Hematopoietic multipotent progenitor cell treated with erythropoietin and hydrocortisone succinate and interleukin-3 and kit ligand, for 17 days (in vitro differentiated cells): ENCODE measurements at places on chromosomes 16 and 17.

DNA sequence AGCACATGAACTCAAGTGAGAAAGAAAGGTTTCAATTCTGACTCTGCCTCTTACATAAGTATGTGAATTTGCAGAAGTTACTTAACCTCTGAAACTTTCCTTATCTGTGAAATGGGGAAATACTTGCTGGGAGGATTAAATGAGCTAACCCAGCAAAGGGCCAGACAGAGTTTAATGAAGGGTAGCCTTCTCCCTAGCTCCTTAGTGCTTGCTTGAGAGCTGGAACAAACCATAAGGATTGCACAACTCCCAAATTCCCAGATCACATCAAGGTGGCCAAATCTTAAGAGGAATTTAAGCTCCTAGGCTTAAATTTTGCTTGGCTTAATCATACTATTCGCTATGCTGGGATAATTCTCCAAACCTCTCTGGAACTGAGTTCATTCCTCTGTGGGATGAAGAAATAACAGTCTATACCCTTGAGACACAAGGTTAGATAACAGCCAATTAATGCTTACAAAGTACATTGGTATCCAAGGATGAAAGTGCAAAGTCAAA is 11.8 kb upstream of the WSB1 start:
- no peak for DNase-seq

DNA sequence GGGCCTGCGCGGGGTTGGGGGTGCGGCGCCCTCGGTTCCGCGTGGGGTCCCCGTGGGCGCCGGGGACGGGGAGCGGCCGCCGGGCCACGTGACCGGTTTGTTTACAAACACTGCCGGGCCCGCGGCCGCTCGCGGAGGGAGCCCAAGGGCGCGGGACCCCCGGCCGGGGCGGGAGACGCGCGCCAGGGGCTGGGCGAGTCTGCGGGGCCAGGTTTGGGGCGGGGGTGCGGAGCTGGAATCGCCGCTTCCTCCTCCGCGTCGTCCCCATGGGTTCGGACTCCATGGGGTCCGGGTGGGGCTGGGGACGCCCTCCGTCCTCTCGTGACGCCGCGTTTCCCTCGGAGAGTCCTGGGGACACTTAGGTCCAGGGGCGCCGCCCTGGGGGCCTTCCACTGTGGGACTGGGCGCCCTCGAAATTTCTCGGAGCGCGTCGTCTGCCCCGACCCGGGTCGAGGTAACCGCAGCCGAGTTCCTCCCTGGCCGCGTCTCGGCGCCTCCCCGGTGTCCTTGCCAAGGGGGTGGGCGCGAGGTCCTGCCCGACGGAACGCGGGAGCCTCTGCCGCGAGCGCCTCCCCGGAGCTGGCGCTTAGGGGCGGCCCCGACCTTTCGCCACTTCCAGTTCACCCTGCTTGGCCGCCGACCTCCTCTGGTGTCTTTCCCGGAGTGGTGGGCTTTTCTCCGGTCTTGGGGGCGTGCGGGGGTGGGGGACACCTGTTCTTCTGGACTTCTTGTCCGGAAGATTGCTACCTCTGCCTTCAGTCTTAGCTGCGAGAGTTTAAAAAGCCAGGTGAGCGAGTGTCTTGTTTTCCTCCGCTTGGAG is 684 bp downstream of the YPEL2 start:
- no peak for DNase-seq

GRCh38 chr16:79540825-79541595 is 59.5 kb downstream of the MAF start:
- DNase-seq, result no peak

DNA sequence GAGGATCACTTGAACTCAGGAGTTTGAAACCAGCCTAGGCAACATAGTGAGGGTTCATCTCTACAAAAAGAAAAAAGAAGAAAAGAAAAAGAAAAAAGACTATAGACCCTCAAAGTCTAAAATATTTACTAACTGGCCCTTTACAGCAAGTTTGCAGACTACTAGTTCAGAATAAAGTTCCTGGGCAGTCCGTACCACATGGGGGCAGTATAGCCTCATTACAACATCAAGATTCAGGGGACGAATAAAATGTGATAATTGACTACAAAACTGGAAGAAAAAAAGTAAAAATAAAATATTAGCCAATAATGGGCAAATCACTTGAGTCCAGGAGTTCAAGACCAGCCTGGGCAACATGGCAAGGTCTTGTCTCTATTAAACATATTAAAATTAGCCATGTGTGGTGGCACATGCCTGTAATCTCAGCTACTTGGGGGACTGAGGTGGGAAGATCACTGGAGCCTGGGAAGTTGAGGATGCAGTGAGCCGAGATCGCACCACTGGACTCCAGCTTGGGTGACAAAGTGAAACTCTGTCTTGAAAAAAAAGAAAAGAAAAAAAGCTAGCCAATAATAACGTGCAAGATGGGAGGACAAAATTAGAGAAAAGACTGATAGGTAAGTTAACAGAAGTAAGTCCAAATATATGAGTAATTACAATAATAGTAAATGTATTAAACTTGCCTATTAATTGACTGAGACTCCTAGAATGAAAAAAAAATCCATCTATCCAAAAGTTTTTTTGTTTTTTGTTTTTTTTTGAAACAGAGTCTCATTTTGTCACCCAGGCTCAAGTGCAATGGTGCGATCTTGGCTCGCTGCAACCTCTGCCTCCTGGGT is 129.4 kb upstream of the SEC14L1 start:
- peak; percentile 60 for DNase-seq

GRCh38 chr17:8125947-8126490 is 2.1 kb upstream of the HES7 start:
- DNase-seq, result no peak

- DNase-seq, result no peak
These were observed 22.5 kb downstream of the XPO6 start for GRCh38 chr16:28189245-28189644.

DNA sequence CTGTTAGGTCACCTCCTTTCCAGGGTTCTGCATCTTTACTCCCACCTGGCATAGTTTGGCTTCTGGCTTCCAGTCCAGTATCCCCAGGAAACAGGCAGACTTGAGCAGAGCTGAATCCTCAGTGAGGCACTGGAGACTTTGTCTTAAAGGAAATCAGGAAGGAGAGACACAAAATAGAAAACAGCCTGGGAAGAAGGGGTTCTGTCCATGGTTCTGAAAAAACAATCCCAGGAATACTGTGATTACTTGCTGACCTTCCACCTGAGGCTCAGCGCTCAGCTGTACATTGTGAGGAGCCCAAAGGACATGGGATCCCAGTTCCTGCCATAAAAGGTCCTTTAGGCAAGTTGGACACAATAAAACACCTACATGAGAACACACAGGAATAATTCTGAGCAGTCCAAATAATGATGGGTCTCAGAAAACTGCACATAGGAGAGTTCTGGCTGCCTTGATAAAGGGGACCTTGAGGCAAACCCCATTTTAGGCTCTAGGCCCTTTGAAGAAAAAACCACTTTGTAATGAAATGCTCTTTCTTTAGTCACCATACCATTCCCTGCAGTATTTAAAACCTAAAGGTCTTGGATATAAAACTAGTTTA is 81.4 kb upstream of the CRHR1 start:
- no peak for DNase-seq

- no peak for DNase-seq
These were observed 4.3 kb upstream of the KANSL1 start for GRCh38 chr17:46197530-46197929.

GRCh38 chr16:87054856-87055255 is 262.3 kb downstream of the C16orf95 start:
- DNase-seq, result no peak

GRCh38 chr16:85557083-85557970 is 55.8 kb upstream of the GSE1 start:
- peak; percentile 63 for DNase-seq

- DNase-seq, result no peak
These were observed 31.5 kb upstream of the TNRC6C start for GRCh38 chr17:77926981-77927380.

DNA sequence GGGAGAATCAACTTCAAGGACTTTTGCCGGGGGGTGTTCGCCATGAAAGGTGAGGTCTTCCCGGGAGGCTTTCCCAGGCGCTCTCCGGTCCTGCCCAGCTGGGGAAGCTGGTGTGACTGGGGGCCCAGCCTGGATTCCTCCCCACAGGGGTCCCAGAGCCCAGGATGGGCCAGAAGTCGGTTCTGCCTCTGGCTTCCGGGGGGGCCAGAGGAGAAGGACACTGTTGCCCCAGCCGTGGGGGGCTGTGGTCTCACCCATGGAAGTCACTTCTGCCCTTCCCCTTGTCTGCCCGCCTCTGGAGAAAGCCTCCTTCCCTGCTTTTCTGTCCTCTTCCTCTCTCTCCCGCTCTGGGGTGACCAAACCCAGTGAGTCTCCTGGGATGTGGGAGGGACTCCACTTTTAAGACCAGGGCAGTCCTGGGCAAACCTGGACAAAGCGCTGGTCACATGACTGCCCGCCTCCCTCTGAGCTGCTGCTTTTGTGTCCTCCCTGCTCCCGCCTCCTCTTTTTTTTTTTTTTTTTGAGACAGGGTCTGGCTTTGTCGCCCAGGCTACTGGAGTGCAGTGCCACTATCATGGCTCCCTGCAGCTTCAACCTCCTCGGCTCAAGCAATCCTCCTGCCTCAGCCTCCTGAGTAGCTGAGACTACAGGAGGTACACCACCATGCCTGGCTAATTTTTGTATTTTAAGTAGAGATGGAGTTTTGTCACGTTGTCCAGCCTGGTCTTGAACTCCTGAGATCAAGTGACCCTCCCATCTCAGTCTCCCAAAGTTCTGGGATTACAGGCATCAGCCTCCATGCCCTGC is 40.6 kb downstream of the RAB11FIP4 start:
- DNase-seq, result no peak

GRCh38 chr17:42997390-42997983 is 732 bp upstream of the RPL27 start:
- peak; percentile 20 for DNase-seq

DNA sequence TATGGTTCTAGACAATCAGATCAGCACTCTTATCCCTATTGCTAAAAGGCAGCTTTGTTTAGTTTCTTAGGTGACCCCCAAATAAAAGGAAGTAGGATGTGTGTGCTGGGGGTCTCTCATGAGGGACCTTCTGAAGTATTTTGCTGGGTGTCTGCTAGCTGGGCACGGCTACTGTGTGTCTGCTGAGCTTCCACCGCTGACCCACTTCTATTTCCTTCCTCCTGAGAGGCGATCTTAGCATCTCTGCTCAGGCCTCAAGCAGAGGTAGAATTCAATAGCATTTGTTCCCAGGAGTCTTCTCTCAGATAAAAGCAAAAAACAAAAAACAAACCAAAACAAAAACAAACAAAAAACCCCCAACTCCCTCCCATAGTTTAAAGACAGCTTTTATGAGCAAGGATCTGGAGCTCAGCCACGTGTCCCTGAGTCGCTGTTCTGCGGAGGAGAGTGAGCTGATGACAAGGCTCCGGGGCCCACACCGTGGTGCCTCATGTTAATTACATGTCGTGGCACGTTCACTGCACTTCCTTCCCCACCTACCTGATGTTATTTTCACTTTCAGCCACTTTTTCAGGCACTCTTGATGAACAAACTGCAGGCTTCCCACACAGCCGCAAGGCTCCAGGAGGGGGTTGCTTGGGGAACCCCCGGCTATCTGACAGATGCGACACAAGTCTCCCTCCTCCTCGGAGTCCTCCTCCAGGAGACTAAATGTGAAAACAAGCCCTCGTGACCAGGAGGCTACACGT is 83.5 kb downstream of the MARCHF10 start:
- DNase-seq, result no peak

GRCh38 chr17:73360961-73361761 is 49.4 kb upstream of the CDC42EP4 start:
- DNase-seq, result no peak

- DNase-seq, result no peak
These were observed 17.4 kb downstream of the USP22 start for GRCh38 chr17:21025451-21025850.

GRCh38 chr16:16917191-16917785 is 538.3 kb downstream of the NPIPA7 start:
- DNase-seq, result no peak

GRCh38 chr17:53249036-53249435 is 573.7 kb upstream of the KIF2B start:
- DNase-seq, result no peak

- no peak for DNase-seq
These were observed 19.3 kb downstream of the CYB5D2 start for GRCh38 chr17:4162321-4162720.

GRCh38 chr16:11087691-11088073 is 143.3 kb downstream of the CLEC16A start:
- DNase-seq, result no peak

DNA sequence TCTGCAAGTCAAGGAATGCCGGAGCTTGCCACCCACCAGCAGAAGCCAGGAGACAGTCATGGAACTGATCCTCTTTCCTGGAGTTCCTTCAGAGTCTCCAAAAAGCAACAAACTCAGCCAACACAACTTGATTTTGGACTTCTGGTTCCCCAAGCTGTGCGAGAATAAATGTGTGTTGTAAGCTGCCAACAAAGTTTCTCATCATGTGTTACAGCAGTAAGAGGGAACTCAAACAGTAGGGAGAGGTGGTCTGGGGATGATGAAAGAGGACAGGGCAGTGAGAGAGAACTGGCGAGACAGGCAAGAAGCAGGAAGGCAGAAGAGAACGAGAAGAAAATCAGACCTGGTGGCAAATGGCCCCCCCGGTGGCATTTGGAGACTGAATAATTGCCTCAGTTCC is 204.9 kb downstream of the MAF start:
- no peak for DNase-seq

DNA sequence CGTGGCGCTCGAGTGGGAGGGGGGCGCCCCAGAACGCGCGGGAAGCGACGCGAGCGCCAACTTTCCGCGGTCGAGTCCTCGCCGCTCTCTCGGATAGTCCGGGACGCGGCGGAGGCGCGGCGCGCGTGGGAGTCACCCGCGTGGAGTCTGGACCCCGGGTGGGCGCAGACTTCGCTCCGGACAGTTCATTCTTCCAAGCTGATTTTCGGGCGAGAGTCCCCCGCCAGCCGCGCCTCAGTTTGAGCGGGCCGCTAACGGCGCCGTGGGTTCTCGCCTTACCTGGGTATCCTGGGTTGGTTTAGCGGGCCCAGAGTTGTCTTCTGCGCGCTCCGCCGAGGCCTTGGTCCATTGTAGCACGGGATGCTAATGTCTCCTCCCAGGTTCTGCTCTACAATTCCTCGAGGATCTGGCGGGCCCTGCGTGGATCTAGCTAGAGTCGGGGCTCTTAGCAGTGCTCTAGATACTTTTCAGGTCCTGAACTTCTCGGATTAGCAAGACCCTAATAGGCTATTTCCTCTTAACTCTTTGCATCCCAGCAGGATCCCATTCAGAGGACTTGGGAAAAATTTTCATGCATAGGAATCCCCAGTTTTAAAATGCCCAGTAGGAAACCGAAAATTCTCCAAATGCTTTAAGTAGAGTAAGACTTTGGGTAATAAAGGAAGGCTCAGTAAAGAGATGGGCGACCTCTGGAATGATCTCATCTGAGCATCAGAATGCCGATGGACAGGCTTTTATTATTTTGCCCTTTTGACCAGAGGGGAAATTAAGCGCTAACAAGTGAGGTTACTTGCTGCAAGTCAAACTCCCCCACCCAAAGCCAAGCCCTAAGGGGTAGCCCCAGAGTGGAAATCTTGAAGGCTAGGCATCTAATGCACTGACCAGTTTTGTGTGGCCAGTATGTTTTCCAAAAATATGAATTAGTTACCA is 537 bp upstream of the GJC1 start:
- DNase-seq, result no peak
